ENCODE measurements at places on chromosomes 1 and 21. TPM values are rescaled to one million over a fixed set of nuclear protein-coding genes. Genes with fewer than 3 reads are reported as not detected.

DNA sequence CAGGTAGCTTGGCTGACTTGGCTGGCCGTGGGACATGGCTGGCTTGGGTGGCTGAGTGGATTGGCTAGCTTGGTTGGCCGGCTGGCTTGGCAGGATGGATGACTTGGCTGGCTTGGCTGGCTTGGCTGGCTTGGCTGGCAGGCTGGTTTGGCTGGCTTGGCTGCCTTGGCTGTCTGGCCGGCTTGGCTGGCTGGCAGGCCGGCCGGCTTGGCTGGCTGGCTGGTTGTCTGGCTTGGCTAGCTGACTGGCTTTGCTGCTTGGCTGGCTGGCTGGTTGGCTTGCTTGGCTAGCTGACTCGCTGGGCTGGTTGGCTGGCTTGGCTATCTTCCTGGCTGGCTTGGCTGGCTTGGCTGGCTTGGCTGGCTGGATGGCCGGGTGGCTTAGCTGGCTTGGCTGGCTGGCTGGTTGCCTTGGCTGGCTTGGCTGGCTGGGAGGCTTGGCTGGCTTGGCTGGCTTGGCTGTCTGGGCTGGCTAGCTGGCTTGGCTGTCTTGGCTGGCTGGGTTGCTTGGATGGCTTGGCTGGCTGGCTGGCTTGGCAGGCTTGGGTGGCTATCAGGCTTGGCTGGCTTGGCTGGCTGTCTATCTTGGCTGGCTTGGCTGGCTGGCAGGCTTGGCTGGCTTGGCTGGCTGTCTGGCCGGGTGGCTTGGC lies 129.7 kb upstream of the FAM72C start:
- H3K36me3 ChIP-seq: no peaks in the 10 kb centered on the region
- no peaks in the 10 kb centered on the region for H3K4me1 ChIP-seq
- peak; percentile 20 for DNase-seq

GRCh38 chr21:34874684-34875513 lies 174.2 kb downstream of the RUNX1 start:
- no peak overlapping the region for H3K27ac ChIP-seq
- H3K27me3 ChIP-seq: no peaks in the 10 kb centered on the region
- peaks cover 6% of the 10 kb centered on the region for H3K4me1 ChIP-seq
- DNase-seq: no peak
- H3K36me3 ChIP-seq: no peaks in the 10 kb centered on the region

DNA sequence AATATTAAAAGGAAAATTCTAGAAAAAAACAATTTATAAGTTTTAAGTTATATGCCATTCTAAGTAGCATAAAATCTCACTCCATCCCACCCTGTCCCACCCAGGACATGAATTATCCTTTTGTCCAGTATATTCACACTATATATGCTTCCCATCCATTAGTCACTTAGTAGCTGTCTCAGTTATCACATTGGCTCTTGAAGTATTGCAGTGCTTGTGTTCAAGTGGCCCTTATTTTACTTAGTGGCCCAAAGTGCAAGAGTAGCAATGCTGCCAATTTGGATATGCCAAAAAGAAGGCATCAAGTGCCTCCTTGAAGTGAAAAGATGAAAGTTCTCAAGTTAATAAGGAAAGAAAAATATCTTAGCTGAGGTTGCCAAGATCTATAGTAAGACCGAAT lies 192.3 kb downstream of the KCNT2 start:
- no peak overlapping the region for H3K4me3 ChIP-seq
- H3K27me3 ChIP-seq: no peaks in the 10 kb centered on the region
- no peaks in the 10 kb centered on the region for H3K36me3 ChIP-seq

GRCh38 chr1:225812488-225813213 lies 2.7 kb downstream of the EPHX1 start:
- H3K4me1 ChIP-seq: peaks cover 29% of the 10 kb centered on the region
- no peaks in the 10 kb centered on the region for H3K36me3 ChIP-seq
- H3K27me3 ChIP-seq: no peaks in the 10 kb centered on the region

DNA sequence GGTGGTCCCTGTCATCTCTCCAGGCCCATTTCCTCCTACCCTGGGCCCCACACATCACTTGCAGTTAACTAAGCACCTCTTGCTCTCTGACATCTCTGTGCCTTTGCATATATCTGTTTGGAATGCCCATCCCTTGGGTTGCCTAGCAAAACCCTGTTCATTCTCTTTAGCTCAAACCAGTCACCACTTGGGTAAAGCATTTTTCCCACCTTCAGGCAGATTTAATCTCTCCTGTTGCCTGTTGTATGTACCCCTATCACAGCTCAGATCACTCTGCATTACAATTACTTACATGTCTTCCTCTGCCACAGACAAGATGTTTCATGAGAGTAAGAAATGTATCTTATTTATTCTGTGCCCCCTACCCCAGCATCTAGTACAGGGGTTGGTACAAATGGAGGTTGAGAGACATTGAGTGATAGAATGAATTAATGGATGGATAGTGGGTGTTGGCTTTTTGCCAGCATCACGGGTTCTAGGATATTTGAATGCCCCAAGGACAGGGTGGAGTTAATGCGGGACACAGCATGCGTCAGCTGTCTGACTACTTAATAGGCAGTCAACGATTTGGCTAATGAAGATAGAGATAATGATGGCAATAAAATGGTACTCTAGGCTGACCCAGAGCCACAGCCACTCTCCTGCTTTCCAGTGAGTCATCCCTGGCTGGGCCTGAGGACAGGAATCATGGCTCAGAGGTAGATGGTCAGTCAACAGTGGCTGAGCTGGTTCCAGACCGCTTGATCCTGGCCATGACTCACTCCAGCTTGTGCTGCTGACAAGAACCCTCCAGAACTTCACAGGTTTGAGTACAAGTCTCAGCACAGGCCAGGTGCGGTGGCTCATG lies 6.5 kb downstream of the NR0B2 start:
- H3K27me3 ChIP-seq: no peaks in the 10 kb centered on the region
- H3K36me3 ChIP-seq: no peaks in the 10 kb centered on the region
- no peak for DNase-seq
- no peak overlapping the region for H3K4me3 ChIP-seq
- peaks cover 11% of the 10 kb centered on the region for H3K4me1 ChIP-seq

DNA sequence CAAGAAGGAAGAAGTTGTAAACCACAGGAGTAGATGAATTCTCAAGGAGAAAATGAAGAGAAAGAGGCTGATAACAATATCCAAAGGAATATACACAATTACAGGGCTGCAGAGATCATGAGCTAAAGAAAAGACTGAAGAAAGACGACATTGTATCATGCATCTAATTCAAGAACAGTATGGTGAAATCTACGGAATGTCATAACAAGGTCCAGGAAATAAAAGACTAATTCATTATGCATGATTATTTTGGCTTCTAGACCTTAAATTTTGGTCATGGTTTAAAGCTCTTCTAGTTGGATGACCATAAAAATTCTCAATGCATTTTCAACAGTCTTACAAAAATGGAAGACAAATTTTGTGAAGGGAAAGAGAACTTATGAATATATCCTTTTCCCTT lies 71.7 kb downstream of the SH3GLB1 start:
- H3K36me3 ChIP-seq: no peaks in the 10 kb centered on the region
- no peak overlapping the region for H3K27ac ChIP-seq
- H3K4me3 ChIP-seq: no peak overlapping the region
- H3K4me1 ChIP-seq: peaks cover 8% of the 10 kb centered on the region

DNA sequence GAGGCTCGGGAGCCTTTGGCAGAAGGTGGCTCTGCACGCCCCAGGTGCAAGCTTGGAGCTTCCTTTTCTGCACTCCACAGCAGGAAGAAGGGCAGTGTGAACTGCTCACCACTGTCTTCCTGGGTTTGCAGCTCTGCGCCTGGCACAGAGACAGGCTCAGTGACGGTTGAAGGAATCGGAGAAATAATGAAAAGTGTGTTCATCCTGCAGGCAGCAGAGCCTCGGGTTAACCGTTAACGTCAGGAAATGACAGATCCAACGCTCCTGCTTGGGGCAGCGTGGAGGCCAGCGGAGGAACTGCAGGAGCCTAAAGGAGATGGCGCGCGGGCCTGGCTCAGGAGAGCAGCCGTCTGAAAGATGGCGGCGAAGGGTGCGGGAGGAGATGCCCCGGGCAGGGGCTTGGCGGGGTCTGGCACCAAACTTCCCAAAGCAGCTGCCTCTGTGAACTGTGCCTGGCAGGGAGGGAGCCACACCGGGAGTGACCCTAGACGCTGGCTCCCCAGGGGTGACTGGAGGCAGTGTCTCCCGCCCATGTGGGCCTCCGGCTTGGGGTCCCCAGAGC lies 10.9 kb upstream of the SAMD11 start:
- H3K36me3 ChIP-seq: no peaks in the 10 kb centered on the region
- no peaks in the 10 kb centered on the region for H3K4me1 ChIP-seq
- peaks cover 45% of the 10 kb centered on the region for H3K27me3 ChIP-seq
- DNase-seq: no peak
- H3K4me3 ChIP-seq: no peak overlapping the region
- H3K27ac ChIP-seq: no peak overlapping the region

- H3K4me1 ChIP-seq: no peaks in the 10 kb centered on the region
- no peaks in the 10 kb centered on the region for H3K27me3 ChIP-seq
- H3K36me3 ChIP-seq: no peaks in the 10 kb centered on the region
Observed at GRCh38 chr1:19034721-19035120, 78.2 kb upstream of the IFFO2 start.

Gene NHLH2
- total RNA-seq: not detected

Gene LAD1
- 280 TPM for total RNA-seq

Gene RIPK4
- total RNA-seq: 10.5 TPM

All from colonic mucosa (tissue), 4 donors.